ENCODE measurements at places on chromosomes 12 and 14.

- no peak for DNase-seq
Measured at GRCh38 chr14:35301735-35302528, 9.8 kb downstream of the PSMA6 start.

DNA sequence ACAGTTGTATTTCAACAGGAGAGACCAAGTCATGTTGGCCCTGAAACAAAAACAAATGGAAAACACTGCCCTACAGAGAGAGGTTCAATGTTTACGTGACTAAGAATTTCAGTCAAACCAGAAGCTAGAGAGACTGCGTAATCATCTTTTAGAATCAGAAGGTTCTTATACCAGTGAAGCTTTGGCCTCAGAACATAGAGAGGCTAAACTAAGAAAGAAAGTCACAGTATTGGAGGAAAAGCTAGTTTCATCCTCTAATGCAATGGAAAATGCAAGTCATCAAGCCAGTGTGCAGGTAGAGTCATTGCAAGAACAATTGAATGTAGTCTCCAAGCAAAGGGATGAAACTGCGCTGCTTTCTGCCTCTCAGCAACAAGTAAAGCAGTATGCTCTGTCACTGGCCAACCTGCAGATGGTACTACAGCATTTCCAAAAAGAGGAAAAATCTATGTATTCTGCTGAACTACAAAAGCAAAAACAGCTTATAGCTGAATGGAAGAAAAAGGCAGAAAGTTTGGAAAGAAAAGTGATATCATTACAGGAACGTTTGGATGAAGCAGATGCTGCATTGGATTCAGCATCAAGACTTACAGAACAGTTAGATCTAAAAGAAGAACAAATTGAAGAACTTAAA, 32.5 kb upstream of the NUAK1 start:
- no peak for DNase-seq

GRCh38 chr12:124395986-124396385, 101.1 kb downstream of the RFLNA start:
- DNase-seq: no peak

- DNase-seq: peak; percentile 22
Measured at GRCh38 chr14:61280092-61280525, 1.0 kb downstream of the TMEM30B start.

DNA sequence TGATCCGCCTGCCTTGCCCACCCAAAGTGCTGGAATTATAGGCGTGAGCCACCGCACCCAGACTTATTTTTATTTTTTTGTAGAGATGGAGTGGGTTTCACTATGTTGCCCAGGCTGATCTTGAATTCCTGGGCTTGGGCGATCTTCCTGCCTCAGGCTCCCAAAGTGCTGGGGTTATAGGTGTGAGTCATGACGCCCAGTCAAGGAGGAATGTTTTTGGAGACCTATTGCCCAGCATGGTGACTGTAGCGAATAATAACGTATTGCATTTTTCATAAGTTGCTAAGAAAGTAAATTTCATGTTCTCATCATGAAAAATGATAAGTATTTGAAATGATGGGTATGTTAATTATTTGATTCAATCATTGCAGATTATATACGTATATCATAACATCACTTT, 46.5 kb downstream of the TEAD4 start:
- DNase-seq: no peak

All from CD4-positive, alpha-beta T cell treated with Interleukin-6 at 100 ng/mL for 8 hours (primary cell).